ENCODE measurements at places on chromosomes 6 and 20.

DNA sequence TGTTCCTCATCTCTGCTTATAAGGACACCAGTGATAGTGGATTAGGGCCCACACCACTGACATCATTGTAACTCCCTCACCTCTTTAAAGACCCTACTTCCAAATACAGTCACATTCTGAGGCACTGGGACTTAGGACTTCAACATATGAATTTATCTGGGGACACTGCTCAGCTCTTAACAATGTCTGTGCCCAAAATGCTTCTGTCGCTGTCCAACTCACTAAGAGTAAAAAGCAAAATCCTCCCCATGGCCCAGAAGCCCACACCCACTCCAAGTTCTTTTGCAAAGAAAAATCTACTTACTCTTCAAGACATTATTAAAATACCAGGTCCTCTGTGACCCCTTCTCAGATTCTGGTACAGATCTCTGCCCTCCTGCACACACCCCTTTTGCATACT lies 116.2 kb downstream of the TBC1D7 start:
- DNase-seq: no peak

DNA sequence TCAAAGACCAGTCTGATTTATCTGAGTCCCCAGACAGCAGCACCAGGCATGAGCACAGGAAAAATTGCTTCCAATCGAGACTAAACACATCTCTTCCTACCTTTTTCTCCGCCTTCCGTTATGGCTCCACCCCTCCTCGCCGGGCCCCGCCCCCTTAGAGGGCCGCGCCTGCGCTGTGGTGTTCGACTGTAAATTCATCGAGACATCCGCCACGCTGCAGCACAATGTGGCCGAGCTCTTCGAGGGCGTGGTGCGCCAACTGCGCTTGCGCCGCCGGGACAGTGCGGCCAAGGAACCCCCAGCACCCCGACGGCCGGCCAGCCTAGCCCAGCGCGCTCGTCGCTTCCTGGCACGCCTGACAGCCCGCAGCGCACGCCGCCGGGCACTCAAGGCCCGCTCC lies 8.9 kb downstream of the REM1 start:
- DNase-seq: peak; percentile 86

DNA sequence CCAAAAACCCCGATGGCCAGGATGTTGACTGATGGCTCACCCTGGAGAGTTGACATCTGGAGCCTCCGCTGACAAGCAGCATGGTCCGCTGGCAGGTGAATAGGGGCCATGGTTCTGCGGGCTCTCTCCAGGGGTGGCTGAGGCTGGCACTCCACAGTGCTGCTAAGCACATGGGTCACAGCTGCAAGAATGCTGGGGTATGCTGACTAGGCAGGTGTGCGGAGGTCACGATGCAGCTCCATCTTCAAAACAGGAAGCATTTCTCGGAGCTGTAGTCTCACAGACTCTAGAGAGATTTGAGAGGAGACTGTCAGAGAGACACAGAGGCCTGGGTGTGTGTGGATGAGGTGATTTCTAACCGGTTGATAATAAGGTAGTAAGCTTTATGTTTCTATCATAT lies 341.6 kb downstream of the NRN1 start:
- DNase-seq: no peak

- DNase-seq: peak; percentile 49
These were observed 58.2 kb downstream of the DNAH8 start for GRCh38 chr6:38773338-38773737.

DNA sequence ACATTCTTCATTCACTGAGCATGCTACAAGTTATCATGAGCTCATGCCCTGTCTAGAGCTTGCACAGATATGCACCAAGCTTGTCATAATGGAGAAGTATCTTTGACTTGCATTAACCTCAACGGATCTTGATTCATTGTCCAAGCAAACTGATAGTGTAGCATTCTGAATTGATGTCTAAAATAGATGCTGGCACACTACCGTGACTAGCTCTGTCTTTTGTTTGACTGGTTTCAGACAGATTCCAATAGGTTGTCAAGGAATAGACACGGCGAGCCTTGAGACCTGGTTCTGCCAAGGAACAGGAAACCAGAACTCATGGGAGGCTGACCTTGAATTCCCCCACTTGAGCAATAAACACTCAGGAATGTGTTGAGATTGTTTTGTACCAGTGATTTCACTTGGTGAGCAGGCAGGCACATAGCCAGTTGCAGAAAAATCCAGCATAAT lies 1153.1 kb upstream of the GJE1 start:
- no peak for DNase-seq

- DNase-seq: peak; percentile 97
These were observed 40.5 kb downstream of the THBS2 start for GRCh38 chr6:169212897-169213813.

- DNase-seq: peak; percentile 69
These were observed 186.7 kb upstream of the PDE10A start for GRCh38 chr6:165849534-165850430.

DNA sequence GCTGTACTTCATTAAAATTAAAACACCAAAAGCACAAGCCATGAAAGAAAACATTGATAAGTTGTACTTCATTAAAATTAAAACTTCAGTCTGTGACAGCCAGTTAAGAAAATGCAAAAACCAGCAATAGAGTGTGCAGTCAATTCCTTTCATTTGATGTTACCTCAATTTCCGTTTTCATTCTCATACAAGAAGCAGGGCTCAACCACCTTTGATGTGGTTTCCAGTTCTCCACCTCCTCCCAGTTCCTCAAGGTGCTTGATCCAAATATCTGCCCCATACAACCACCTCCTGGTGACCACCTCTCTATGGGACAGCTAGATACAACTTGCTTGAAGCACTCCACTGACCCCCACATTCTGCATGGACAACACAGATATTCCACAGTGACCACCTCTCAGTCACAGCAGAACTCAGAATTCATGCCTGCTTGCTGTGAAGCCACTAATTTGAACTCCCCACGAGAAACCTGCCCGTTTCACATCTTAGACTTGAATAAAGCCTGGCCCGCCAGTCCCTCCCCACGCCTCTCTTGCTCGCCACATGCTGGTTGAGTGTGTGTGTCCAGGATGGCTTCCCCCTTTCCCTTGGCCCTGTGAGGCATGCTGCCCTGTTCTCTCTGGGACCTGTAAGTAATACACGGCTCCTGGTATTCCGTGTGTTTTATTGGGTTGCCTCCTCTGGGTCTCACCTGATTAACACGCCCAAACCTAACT lies 66.1 kb downstream of the FAM50B start:
- no peak for DNase-seq

DNA sequence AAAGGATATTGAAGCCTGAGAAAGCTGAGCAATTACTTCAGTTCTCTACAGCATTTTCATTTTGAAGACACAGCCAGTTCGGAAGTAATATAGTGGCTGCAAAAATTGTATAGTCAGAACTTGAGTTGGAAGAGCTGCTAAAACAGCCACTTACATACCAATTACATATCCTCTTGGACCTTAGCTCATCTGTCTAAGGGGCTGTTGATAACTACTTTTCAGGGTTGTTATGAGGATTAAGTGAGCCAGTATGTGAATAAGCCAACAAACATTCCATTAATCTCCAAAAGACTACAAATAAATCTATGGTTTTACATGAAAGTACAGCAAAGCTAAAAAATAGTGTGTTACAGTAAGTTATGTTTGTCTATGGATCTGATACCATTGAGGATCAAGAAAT lies 59.7 kb downstream of the TMEM200A start:
- DNase-seq: no peak

- DNase-seq: no peak
These were observed 18.5 kb downstream of the RNF144B start for GRCh38 chr6:18405477-18406293.

GRCh38 chr20:3041854-3042409 lies 1.5 kb upstream of the GNRH2 start:
- no peak for DNase-seq

GRCh38 chr6:32154514-32155161 lies 697 bp downstream of the PPT2 start:
- DNase-seq: peak; percentile 89

DNA sequence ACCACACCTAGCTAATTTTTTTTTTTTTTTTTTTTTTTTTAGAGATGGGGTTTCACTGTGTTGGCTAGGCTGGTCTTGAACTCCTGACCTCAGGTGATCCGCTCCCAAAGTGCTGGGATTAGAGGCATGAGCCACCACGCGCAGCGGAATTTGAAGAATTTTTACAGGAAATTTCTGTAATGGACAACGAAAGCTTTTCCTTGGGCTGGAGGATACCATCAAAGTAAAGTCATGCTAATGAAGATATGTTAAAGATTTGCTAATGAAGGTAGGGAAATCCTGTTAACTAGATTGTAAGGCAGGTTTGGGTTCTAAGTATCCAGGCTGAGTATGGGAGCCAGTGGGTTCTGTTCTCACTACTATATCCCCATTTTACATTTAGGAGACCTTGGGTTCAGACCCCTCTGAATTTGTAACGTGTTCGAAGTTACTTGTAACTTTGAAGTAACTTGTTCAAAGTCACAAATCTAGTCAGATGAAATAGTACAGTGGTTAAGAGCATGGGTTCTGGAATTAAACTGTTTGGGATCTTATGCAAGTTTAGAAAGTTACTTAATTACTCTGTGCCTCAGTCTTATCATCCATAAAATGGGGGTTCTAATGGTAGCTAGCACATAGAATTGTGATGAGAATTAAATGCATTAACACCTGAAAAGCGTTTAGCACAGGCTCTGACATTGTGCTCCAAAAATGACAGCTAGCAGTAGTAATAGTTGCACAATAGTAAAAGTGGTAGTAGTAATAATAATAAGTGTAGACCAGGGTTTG lies 123.4 kb upstream of the GPR6 start:
- DNase-seq: peak; percentile 55

- no peak for DNase-seq
These were observed 6.8 kb upstream of the ADTRP start for GRCh38 chr6:11785415-11785773.

GRCh38 chr6:11164717-11165646 lies 53.5 kb upstream of the ERVFRD-1 start:
- DNase-seq: no peak

DNA sequence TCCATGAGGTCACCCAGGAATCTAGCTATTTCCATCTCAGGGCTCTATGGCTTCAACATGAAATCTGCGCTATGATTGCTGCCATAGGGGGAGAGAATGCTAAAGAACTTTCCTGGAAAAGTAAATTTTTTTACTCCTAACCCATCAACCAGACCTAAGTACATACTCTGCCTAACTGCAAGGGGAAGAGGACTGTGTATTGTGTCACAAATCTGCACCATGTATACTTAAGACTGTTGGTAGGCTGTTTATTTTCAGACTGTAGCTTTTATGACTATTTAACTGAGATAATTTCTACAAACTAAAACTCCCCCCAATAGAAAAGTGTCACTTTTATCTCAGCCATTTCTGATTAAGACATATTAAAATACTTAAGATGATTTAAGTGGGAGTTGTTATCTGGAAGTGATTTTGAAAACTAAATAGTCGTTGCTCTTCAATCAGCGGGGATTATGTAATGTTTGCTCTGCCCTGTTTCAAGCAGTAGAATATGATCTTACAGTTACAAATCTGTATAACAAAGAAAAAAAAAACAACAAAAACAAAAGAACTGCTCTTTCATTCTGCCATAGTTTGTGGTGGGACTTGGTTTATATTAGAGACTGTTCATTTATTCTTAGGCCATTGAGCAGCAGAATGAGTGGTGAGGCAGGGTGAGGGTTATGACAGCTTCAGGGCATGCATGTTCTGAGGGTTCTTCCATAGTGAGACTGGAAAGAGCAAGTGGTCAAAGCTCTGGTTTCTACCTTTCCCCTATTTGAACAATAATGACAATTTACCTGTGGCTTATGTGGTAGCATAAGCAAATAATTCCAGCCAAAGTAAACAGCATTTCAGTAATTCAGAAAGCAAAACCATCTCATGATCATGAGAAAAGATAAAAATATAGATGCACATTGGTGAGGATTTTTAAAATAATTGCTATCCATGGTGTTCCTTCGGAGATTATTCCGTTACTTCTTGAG lies 126.3 kb upstream of the CEP162 start:
- DNase-seq: no peak

DNA sequence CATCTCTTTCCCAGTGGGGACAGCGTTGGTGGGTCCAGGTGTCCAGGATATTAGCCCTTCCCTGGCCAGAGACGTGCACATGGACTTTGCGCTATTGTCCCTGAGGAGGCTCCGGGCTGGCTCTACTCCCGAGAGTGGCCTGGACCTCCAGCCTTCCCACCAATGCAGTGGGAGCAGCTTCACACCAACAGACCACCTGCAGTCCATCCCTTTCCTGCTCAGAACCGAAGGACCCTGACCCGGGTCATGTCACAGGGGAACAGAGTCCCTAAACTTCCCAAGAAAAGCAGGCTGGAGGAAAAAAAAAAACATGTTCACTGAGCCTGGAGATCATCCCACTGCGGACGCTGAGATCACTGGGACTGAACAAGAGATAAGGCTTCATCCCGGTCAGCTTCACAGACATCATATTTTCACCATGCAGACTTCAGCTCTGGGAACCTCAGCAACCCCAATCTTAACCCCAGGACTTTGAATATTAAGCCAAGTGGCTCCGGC lies 18.3 kb downstream of the ZMYND8 start:
- DNase-seq: no peak

DNA sequence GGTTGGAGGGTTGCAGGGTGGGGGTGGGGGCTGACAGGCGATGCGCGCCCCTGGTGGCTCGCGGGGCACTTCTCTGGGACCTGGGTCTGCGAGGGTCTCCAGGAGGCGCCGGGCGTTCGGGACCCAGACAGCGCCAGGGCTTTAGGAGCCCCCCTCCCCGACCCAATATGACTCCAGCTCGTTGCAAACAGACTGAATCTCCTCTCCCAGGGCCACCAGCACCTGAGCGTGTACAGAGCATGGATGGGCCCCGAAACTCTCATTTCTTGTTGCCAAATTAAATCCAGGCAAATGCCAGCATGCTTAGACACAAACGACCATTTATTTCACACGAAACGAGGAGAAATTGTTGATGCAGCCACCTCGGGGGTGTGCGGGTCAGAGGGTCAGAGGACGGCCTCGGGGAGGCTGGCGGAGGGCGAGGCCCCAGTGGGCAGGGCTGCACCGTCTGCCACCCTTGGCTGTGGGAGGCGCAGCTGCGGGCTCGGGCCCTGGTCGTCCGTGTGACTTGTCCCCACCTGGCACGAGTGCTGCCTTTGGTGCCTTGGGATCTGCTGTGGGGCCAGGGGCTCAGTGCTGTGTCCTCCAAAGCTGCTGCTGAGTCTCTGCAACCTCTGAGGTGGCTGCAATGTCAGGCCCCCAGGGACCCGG lies 20.9 kb upstream of the GATA5 start:
- DNase-seq: peak; percentile 99

DNA sequence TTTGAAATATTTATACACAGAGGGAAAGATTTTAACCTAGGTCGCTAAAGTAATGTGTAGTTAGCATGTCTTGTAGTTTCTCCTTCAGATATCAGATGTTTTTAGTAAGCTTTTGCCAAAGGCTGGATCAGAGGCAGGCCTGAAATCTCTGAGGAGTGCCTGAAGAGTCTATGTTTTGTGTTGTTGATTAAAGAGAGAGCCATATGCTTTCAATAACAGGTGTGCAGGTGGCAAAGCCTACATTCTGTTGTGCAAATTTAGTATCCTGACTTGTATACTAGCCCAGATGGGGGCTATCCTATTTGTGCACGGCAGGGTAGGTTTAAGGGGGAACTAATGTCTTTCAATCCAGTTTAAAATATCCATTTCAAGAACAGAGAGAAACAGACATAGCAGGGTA lies 167.1 kb upstream of the ATXN1 start:
- no peak for DNase-seq

- DNase-seq: no peak
These were observed 38.4 kb downstream of the PPP1R3G start for GRCh38 chr6:5123296-5124143.
